Activated CD4-positive, alpha-beta T cell treated with anti-CD3 and anti-CD28 coated beads, Interleukin-2, amount 50 U/mL, for 48 hours (primary cell): ENCODE measurements at places on chromosomes 6 and 20.

GRCh38 chr6:10621213-10621612 lies 73.2 kb downstream of the C6orf52 start:
- no peak for DNase-seq

DNA sequence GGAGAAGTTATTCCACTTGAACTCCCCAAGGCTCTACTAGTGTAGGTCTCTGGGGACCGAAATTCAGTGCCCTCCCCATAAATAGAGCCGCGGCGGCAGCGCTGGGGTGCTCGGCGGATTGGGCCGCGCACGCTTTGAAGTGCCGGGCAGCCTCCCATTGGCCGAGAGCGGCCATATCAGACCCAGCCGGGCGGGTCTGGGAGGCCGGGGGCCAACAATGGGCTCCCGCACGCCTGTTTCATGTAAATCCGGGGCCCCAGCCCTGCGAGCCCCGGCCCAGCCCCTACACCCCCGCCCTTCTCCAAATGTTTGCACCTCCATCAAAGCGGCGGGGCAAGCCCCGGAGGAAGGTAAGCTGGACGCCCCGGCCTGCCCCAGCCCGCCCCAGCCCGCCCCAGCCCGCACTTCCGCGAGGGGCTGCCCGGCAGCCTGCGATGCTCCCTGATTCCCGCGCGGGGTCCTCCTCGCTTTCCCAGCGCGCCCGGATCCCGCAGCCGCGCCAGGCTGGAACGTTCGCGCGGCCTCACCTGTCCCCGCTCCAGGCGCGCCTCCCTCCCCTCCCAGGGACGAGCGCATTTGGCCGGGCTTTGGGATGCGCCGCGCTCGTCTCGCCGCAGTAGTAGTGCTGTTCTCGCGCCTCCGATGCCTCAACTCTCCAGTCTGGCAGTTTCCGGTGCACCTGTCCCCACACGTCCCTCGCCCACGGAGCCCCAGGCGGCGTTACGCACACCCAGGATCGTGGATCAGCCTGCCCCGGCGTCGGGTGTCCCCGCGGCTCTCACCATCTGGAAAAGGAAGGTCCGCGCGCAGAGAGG lies at the start of gene TBXT:
TSS of gene TBXT (minus strand) at position 51 of the 815 bp plus-strand sequence. CDS start 260 bp downstream, outside the sequence.
- peak; percentile 19 for DNase-seq

DNA sequence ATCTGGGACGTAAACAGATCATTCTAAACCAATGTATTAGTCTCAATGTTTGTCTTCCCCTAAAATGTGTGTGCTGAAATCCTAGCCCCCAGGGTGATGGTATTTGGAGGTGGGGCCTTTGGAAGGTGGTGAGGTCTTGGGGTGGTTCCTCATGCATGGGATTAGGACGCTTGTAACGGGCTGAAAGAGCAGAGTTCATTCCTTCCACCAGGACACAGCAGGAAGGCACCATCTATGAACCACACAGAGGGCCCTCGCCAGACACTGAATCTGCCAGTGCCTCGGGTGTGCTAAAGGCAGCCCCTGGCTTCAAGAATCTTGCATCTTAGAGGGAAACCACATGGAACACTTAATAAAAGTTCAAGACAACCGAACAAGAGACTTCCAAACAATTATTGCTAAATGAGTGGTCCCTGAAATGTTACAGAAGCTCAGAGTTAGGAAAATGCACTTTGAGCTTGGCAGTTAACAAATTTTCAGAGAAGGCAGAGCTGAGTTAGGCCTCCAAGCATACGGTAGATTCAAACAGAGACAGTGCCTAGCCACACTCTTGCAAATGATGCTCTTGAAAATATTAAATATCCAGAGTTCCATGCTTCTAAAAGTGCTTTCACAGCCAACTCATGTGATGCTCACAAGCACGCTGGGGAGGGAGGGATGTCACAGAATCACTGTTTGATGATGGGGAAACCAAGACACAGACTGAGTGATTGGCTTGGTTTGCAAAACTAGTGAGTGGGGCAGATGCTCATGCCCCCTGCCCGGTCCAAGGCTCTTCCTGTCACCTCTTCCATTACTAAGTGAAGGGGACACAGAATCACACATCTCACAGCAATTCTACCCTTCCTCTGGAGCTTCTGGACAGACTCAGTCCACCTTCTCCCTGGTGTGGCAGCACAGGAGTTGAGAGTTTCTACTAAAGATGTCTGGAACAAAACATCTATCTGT lies 27.4 kb downstream of the TBC1D7 start:
- no peak for DNase-seq

GRCh38 chr6:37691904-37692806 lies 5.5 kb downstream of the MDGA1 start:
- DNase-seq: peak; percentile 86

- no peak for DNase-seq
These were observed 9.5 kb downstream of the SEMG2 start for GRCh38 chr20:45230631-45231030.
